Cortex of kidney (tissue), 1 donor: ENCODE measurements at places on chromosomes 3 and 15.

- no peak for DNase-seq
These were observed 61.0 kb downstream of the C3orf80 start for GRCh38 chr3:160286231-160286630.

DNA sequence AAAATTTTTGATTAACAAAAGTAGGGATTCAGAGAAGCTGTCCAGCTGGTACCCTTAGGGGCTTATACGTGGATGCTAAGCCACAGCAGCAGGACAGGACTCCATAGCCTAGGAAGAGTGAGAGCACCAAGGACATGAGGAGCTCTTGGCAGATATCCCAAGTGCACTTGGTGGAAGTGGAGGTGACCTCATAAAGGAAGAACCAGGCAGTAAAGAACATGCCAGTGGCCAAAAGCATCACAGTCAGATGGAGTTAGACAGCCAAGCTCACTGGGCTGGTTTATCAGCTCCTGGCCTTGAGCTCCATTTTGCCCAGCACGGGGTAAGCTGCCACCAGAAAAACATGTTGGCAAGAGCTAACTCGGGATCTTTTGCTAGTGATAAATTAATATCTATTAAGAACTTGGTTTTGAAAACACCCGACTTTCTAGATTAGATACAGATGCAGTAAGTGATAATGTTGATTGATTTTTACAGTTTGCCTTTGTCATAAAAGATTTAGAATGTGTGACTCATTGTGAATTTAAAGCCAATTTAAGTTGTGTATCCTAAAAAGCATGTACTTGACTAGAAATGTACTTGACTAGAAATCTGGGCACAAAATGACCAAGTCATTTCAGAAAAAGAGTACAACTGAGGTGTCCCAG, 108.0 kb downstream of the CMSS1 start:
- no peak for DNase-seq

GRCh38 chr3:196969134-196969659, 564 bp upstream of the PIGZ start:
- no peak for DNase-seq

GRCh38 chr3:32896143-32896542, 55.3 kb upstream of the CCR4 start:
- no peak for DNase-seq

DNA sequence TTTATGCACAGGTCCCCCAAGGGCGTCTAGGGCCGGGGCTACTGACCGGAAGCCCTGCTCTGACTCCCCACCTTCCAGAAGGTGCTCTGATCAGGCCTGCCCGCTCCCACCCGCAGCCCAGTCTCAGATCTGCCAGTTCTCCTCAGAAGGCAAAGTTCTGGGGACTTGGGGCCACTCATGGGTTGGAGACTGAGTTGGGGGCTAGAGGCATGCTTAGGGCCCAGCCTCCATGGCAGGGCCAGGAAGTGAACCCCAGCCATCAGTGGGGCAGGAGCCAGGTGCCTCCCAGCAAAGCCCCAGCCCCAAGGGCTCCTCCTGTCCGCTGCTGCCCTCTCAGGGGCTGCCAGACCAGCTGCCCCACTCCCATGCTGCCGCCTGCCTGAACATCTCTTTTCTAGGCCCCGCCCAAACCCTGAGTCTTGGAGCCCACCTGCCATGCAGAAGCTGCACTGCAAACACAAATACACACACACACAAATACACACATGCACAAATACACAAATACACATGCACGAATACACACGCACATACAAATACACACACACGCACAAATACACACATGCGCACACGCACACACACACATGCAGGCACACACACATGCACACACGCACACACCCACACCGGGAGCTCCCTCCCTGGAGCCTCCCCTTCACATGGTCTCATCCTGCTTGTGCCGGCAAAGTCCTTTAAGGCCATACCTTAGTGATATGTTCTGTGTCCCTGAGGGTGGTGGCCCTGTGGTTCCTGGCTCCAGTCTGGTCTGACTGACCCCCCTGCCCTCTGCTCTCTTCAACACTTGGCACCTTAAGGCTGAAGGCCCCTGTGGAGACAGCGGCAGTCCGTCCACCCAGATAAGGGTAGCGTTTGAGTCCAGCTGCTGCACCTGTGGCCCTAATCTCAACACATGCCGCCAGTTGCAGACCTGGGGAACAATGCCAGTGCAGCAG, 59.2 kb upstream of the KLF13 start:
- no peak for DNase-seq

DNA sequence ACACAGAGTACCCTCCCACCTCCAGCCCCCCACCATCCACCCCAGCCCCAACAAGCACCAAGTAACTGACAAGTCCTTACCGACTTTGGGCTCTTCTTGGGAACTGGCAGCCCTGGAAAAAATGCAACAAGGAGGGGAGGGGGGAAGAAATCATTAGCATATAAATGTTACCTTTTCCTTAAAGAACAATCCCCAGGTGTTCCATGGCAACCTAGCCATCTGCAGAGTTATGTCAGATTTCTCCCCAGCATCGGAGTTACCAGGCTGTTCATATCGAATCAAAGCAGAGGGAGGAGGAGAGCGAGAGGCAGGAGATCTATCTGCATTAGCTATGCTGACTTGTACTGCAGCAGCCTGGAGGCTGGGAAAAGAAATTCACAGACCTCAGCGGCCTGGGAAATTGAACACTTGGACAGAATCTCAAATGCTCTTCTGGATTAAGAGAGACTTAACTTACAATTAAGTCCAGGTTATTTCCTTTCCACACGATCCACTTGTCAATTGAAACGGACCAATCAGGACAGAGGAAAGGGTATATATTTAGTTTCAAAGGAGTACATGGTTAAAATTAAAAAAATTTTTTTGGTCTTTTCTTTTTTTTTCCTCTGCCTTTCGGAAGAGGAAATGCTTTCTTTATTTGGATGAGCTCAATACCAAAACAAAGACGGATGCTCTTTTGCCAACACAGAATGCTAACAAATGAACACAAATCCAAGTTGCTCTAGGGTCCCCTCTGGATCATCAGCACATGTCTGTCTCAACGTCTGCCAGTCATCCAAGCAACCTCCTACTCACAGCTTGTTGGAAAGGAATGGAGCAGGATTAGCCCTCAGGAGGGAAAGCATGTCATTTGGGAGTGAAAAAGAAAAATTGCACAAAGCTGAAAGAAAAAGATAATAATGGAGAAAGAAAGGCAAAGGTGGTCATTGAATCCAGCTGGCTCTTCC, 637.1 kb downstream of the MAGI1 start:
- no peak for DNase-seq

- no peak for DNase-seq
These were observed 87.2 kb downstream of the EBLN2 start for GRCh38 chr3:73148682-73149081.

DNA sequence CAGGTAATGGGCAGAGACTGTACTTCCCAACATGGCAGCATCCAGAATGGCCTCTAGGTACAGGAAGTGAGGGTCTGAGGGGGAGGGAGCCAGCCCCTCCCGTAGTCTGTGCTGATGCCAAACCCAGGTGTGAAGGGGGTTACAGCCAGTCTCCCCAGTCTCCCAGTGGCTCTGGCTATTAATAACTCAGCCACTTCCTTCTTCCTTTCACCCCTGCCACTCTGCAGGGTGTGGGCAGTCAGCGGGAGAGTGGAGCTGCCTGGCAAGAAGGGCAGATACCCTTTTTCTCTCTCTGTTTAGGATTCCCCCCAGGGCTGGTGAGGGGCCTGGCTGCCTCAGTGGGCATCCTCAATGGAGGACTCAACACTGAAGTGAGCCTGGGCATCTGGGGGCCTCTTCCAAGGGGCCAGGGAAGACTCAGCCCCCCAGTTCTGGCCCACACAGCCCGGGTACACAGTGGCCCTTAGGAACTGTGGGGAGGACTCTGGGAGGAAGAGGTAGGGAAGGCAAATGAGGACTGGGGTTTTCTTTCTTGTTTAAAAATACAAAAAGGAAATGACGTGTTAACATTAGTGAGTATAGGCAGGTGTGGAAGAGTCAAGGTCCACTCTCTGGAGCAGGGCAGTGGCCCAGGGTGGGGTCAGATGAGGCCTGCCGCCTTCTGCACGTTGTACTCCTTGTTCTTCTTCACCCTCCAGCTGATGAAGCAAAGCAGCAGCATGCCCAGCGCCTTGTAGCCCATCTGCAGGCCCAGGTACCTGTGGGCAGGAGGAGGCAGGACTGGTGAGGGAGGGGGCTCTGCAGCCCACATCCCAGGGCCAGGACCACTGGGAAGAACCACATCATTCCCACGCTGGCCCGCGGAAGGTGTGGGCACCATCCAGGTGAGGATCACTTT, 38.6 kb upstream of the RAB6B start:
- DNase-seq = no peak

DNA sequence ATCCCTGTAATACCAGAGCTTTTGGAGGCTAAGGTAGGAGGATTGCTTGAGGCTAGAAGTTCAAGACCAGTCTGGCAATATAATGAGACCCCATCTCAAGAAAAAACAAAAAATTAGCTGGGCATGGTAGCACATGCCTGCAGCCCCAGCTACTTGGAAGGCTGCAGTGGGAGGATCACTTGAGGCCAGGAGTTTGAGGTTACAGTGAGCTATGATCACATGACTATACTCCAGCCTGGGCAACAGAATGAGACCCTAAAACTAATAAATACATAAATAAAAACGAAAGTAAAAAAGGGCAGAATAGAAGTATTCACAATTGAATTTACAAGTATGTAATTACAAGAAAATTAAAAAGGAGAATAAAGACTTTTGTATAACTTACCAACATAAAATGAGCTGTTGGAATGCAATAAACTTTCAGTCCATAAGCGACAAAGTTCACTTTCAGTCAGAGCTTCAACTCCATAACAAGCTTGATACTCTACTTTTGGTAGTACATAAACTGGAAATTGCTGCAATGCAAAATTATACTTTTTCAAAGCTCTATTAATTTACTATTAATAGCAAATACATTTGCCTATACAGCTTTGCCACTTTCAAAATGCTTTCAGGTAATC, 36.8 kb downstream of the ICE2 start:
- DNase-seq = no peak
